ENCODE measurements at places on chromosomes 6 and 20.

DNA sequence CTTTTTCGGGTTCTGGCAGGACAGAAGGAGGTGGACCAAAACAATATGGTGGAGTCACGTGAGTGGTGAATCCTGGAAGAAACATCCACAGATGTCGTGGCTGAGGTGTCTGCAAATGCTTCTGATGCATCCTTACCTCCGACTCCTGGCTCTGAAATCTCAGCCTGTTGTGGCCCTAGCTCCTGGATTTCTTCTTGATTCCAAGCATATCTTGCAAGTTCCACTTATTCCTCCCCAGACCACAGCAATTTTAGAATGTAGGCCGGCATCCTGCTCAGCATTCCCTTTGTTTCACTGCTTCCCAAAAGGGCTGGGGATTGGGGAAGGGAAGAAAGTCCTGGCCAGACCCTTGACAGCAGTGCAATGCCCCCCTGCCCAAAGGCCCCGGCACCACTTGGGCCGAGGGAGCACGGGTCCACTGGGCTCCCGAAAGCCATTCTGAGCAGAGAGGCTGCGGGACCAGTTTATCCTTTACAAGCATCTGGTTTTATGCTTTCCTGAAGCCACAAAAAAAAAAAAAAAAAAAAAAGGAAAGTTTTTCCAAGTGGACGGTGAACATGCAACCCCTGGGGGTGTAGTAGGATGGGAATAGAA, 200.9 kb upstream of the RNF24 start:
- DNase-seq: no peak

DNA sequence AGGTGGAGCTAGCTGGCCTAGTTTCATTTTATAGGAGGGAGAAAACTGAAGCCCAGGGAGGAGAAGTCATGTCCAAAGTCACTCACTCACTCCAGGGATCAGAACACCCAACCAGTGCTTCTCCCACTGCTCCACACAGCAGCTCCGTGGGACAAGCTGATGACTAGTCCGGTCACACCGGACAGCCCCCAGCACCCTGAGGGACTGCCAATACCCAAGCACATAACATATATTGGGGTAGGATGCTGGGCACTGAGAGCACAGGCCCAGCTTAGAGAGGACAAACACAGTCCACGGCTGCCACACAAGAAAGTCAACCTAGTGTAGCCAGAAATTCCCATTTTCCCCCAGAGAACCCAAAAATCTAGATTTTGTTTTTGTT, 5.7 kb downstream of the RRBP1 start:
- DNase-seq: no peak

DNA sequence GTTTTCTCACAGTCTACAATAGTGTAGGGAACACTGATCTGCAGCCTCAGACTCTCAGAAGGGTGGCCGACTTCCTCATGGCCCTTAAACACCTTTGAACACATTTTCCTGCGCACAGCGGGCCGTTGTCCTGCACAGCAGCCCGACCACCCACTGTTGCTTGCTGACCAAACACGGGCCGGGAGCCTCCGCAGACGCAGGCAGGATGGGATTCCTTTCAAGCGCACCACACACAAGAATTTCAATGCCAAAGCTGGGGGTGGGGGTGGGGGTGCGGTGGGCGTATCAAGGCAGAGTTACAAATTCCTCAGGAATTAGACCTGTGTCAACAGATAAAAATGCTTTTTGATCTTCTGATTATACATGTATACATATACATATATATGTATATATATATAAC, 74.5 kb downstream of the HUS1B start:
- DNase-seq: no peak

DNA sequence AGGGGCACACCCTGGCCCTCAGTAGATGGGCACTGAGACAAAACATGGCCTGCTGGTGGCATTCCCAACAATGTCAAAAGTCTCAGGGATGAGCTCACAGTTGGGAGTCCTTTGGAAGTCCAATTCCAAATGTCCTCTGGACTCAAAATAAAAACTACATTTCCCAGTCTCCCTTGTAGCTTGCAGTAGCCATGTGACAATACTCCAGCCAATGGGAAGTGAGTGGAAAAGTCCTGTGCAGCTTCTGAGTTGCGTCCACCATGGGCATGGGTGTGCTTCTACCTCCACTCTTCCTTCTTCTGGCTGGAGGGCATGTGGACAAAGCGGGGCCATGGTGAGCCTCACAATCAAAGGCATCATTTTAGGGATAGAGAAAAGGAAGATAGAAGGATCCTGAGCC, 5.8 kb upstream of the ADAM33 start:
- DNase-seq: peak; percentile 18

GRCh38 chr20:39089029-39089428, 126.9 kb downstream of the DHX35 start:
- no peak for DNase-seq

DNA sequence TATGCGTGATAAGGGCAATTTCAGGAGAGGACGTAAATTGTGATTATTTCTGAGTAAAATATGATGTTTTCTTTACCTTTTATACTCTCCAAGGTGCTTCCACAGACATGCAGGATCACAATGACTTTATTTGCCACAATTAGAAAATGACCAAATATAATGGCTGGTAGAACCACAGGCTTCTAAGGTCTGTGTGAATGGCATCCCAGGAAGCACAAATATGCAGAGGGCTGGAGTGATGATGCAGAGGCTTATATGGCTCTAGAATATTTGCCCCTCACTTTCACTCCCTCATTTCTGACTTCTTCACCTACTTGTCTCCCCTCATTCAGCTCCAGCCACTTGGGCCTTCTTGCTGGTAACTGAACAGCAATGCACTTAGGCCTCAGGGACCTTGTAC, 502.1 kb upstream of the MAP3K7 start:
- DNase-seq: no peak

DNA sequence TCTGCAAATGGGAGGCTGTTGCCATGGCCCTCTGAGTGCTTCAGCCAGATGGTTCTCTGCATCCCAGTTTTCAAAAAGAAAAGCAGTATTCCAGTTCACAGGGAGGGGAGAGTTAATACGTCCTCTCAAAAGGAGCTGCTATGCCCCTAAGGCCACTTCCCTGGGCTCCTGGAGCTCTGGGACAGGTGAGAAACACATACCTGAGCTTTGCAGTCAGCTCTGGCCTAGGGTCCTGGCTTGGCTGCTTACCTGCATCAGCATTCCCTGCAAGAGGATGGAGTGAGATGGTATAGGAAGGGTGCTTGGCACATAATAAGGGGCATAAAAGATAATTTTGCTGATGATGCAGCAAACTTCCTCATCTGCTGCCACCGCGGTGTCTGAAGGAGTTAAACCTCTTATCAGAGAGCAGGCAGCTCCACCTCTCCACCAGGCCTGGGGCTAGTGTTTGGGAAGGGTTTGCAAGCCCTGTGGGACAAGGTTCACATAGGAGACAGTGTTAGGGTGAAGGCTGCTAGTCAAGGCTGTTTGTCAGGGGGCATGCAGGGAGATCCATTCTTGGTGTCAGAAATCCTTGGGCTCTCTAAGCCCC, 62.7 kb downstream of the SLC24A3 start:
- no peak for DNase-seq

DNA sequence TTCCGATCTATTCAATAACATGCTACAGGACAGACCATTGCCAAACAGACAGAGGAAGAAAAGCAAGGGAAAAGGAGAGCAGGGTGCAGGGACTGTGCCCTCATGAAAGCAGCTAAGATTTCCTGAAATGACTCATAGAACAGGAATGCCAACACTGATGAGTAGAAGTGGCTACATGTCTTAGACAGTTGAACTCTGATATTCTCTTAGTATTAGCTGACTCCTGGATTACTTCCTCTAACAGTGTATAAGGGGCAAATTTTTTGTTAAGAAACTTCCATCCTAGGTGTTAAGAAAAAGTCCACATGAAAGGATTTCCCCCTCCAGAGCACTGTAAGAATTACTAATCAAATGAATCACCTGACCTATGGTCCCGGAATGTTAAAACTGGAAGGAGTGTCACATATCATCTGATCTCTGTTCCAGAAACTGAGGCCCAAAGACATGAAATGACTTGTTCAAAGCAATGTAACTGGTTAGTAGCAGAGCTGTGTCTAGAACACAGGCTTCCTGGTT, 224.9 kb downstream of the IBTK start:
- DNase-seq: peak; percentile 27

GRCh38 chr20:2746636-2747265, 53.7 kb downstream of the CPXM1 start:
- DNase-seq: no peak

DNA sequence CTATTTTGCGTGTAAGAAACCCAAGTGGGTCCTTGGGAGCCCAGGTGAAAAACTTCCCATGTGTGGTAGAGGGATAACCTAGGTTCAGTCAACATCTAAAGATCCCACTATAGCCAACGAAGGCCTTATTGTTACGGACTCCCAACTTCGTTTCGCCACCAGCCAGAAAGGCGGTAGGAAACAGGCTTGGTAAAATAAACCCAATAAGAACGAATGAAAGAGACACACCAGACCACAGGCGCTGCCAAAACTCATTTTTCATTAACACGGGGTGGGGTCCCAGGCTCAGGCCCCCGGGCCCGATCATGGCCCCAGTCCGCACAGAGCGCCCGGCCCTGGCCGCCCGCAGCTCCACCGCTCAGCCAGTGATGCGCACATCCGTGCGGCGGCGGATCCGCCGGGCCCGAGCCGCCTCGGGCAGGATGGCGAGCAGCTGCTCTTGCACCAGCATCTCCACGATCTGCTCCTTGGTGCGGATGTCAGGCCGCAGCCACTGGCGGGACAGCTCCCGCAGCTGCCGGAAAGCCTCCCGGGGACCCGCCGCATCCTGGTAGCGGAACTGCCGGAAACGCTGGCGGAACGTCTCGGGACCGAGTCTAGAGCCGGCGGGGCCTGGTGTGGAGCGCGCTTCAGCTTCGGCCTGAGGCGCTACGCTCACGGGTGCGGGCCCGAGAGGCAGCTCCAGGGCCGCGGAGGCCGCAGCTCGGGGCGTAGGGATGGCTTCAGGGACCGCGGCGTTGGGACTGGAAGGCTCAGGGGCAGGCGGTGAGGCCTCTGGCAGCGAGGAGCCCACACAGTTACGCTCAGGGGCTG, 709 bp downstream of the SCAND1 start:
- no peak for DNase-seq

DNA sequence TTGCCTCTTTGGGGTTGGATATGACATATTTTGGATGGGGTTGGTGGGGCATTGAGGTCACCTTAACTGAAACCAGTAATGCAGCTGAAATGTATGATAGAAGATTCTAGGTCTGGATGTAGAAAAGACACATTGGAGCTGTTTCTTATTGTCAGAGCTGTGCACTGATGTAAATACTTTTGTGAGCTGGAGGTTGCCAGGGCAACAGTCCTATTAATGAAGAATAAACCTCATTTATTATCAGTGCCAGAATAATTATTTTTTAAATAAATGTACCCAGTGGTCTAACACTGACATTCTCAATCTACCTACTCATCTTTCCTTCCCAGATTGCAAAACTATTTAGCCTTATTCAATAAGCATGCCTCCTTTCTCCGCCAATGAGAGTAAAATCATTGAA, 57.0 kb downstream of the CAP2 start:
- DNase-seq: no peak

- no peak for DNase-seq
Observed at GRCh38 chr6:136920671-136921380, 1.3 kb upstream of the SLC35D3 start.

- no peak for DNase-seq
Observed at GRCh38 chr6:108168090-108168463, 2.3 kb downstream of the NR2E1 start.

- DNase-seq: no peak
Observed at GRCh38 chr6:73348550-73349204, 5.4 kb downstream of the DPPA5 start.

DNA sequence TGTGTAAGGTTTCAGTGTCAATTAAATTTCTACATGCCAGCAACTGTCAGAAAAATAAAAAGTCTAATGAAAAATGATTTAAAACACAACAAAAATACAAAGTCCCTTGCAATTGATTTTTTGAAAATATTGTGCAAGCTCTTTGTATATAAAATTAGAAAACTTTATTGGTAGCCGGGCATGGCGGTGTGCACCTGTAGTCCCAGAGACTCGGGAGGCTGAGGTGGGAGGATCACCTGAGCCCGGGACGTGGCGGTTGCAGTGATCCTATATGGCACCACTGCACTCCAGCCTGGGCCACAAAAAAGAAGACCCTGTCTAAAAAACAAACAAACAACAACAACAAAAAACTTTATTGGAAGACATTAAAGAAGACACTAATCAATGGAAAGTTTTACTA, 6.0 kb upstream of the OVOL2 start:
- DNase-seq: no peak

- no peak for DNase-seq
Observed at GRCh38 chr6:1622851-1623768, 13.4 kb downstream of the FOXC1 start.

DNA sequence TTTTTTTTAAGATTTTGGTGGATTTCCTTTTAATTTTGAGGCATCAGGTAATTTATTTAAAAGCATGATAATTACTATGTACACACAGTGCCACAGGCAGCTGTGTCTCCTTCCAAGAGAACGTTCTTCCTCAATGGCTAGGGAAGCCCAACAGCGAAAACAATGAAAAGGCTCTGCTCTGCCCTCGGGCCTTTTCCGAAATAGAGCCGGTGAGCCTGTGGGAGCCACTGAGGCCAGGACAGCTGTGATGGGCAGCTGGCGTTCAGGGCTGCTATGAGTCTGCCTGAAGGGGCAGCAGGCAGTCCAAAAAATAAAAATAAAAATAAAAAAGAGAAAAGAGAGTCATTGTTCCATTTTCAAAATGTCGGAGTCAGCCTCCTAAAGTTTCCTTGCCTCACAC, 443.8 kb downstream of the KIF16B start:
- DNase-seq: no peak
